HL-60 (cell line): ENCODE measurements at places on chromosomes 3 and 15.

GRCh38 chr3:17258823-17259436, 374.2 kb downstream of the PLCL2 start:
- DNase-seq, result peak; percentile 7

- no peak for DNase-seq
Measured at GRCh38 chr15:69311319-69311721, 12.6 kb downstream of the PAQR5 start.

DNA sequence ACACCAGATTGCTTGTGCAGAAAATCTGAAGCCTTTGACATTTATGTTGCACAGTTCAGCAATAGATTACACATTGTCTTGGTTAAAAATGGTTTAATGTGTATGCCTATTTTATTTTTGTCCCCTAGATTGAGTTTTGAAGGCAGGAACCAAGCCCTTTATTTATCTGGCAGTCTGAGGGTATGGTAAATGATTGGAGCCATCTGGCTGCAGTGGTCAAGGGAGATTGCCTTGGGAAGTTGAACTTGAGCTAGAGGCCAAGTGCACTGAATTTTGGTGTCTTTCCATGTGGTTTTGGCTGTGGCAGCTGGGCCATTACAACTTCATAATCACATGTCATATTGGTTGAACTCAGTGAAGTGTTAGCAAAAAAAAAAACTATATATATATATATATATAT, 248.7 kb upstream of the C2CD4B start:
- no peak for DNase-seq

DNA sequence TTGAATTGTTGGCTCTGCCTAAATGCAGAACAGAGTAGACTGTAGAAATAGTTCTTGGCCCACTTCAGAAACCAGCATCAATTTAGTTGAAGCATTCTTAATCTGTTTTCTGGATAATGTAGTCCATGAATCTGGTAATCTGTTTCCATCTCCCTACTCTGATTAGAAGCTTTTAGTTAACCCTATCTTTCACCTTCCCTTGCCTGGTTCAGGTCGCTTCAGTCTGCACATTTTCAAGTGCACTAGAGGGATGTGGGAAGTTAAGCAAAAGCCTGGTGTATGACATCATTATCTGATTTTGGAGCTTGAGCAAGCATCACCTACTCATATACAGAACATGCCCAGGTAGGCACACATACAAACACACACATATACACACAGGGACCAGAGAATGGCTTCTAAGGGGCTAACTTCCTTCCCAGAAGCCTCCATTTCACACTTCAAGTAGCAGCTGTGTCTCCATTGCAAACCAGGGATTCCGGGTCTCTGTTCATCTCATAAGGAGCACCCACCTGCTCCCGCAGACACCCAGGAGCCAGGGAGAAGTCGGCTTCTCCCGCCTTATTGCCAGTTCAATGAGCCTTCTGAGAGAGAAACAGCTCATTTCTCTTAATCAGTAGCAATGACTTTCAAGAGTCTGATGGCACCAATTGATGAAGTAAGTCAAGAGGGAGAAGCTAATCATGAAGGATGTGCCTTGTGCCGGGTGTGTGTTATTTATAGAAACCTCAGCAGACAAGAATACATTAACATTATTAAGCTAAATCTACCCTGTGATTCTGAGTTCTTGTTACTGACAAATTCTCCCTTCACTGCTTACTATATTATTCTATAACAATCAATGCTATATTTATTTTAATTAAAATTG, 347.9 kb upstream of the STAC start:
- DNase-seq, result no peak

DNA sequence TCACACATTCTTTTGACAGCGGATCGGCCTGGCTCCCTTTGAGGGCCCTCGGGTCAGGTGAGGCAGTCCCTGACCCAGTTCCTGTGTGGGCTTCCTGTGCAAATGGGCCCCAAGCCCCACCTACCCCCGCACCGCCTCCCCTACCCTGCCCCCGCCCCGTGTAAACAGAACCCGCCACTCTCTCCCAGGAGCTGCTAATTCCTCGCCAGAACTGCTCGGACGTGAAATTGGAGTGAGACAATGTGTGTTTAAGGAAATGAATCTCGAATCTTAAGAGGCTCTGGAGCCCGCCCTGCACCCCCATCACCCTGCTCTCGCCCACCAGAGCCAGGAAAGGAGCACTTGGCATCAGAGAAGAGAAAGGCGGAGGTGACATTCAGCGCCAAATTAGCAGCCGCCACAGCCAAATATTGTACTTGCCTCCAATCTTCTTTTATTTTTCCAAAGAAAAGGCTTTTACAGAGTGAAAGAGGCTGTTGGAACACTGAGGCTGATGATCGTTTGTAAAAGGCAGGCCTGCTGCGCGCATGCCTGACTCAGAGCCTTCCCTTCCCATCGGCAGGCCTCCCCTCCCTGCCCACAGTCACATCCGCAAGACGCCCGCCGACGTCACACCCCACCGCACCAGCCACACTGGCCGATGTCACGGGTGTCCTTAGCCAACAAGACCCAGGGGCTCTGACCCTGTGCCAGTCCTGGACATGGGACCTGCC, 53.1 kb downstream of the CACNA2D2 start:
- no peak for DNase-seq

GRCh38 chr3:152309031-152309430, 40.3 kb downstream of the MBNL1 start:
- DNase-seq, result no peak
